ENCODE measurements at places on chromosomes 5 and 9.

GRCh38 chr9:130963916-130964315, 24.9 kb upstream of the FIBCD1 start:
- DNase-seq: no peak

GRCh38 chr9:137411645-137412380, 11.1 kb downstream of the EXD3 start:
- DNase-seq: peak; percentile 37

- DNase-seq: no peak
Measured at GRCh38 chr5:138445547-138446271, 6.9 kb downstream of the REEP2 start.

GRCh38 chr5:142095651-142096330, 12.8 kb upstream of the NDFIP1 start:
- no peak for DNase-seq

DNA sequence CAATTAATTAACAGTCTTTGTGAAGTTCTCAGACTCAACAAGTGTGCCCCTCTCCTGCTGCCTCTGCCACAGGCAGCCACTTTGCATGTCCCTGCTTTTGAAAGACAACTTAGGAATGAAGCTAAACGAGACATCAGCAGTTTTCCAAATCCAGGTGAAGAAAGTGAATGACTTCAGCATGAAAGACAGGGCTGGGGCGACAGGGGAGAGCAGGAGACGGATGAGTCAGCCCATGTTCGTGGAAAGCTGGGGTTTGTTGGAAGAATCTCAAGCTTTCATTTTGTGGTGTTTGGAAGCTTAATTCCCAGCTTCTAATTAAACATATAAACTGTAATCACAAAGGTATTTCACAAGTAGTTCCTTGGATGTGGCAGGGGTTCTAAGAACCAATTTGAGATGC, 207.8 kb upstream of the MAP3K1 start:
- no peak for DNase-seq

- DNase-seq: no peak
Measured at GRCh38 chr9:13873203-13873602, 440.7 kb downstream of the NFIB start.

GRCh38 chr9:135106551-135107270, 19.2 kb downstream of the OLFM1 start:
- no peak for DNase-seq

- DNase-seq: no peak
Measured at GRCh38 chr9:36149197-36149596, 12.7 kb downstream of the GLIPR2 start.

DNA sequence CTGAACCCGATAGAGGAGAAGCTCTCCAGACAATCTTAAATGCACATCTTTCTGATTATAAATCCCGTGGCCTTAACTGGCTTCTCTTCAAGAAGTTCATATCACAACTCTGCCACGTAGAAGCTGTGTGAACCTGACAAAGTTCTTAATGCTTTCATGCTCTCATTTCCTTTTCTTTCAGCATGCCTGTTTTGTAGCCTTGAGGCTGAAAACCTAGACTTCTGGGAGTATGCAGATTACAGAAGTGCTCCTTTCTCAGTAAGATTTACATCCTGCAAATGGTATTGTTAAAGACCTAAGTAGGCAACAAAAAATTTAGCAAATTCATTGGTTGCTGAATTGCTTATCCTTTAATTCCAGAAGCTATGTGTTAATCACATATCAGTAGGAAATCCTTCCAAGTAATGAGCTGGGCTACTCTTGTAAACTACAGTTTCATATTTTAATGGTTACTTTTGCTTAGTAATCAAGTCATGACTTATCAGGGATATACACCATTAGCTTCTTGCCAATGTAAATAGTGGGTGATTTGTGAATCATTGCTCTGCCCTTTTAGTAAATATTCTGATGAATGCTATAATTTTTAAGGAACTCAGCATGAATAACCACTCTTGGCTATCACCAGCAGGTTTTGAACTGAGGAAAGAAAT, 334.7 kb downstream of the FBXL7 start:
- DNase-seq: no peak

DNA sequence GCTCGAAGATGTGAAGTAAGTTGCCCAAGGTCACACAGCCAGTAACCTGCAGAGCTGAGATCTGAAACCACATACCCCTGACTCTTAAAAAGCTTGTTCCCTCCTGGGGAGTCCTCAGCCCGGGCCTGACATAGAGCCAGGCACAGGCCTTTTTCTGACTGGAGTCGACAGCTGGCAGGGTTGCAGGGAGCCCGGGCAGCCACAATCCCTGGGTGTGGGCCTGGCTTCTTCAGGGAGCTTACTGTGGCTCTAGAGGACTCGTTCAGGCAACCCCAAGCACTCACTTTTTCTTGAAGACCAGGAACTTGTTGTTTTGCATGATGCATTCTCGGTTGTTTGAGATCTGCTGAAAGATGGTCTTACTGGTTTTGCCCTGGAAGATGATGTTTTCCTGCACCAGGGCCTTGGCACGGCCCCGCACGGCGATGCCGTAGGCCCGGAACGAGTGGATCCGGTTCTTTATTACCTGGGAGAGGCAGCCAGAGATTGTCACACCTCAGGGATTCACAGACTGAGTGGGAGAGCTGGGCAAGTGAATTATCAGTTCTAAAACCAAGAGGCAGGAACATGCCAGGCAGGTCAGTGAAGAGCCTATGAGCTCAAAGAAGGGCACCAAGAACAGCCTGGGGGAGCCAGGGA, 30.0 kb downstream of the POLR1E start:
- DNase-seq: no peak

- DNase-seq: no peak
Measured at GRCh38 chr5:129884322-129884721, 19.9 kb upstream of the CHSY3 start.

GRCh38 chr9:105858006-105858690, 163.8 kb downstream of the TMEM38B start:
- no peak for DNase-seq

GRCh38 chr5:120465436-120465961, 1.4 kb downstream of the PRR16 start:
- DNase-seq: no peak

- peak; percentile 91 for DNase-seq
Measured at GRCh38 chr5:112921026-112921832, 798 bp downstream of the REEP5 start.

DNA sequence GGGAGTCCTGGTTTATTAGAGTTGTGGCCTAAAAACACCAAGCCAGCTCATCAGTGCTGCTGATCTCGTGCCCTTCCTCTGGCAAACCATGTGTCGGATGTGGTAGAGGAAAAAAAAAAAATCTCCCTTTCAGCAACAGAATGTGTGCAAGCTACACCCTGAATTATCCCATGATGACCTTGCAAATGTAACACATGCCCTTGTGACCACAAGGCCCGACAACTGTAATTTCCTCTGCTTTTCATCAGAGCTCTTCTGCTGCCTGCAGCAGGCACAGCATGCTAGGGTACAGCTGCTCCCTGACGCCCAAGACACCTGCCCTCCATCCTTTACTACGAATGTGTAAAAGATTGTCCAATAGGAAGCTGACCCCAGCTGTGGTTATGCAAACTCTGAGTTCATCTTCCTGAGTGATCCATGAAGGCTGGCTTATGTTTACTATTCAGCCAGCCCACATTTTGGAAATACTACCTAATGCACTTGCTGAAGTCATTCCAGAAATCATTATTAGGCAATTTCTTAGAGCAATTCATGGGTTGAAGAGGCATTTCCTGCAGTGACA, 14.6 kb upstream of the BNC2 start:
- no peak for DNase-seq

- DNase-seq: peak; percentile 78
Measured at GRCh38 chr9:126474206-126474765, 139.4 kb upstream of the LMX1B start.

DNA sequence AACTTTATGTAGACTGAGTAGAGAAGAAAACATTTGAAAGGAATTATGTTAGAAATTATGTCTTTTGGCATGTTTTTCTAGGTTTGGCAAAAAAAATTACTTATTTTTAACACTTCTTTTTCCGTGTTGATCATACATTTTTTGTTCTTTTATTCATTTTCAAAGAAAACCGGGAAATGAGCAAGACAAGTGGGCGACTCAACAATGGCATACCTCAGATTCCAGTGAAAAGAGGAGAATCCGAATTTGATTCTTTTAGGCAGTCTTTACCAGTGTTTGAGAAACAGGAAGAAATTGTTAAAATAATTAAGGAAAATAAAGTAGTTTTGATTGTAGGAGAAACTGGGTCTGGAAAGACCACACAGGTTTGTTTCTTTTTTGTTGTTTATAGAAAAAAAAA, 12.9 kb downstream of the YTHDC2 start:
- DNase-seq: no peak

- DNase-seq: no peak
Measured at GRCh38 chr5:122907276-122907675, 61.9 kb downstream of the SNX24 start.

- DNase-seq: no peak
Measured at GRCh38 chr5:135591277-135591676, 12.5 kb upstream of the CXCL14 start.

GRCh38 chr5:141787376-141787775, 90.8 kb downstream of the PCDH1 start:
- DNase-seq: no peak

DNA sequence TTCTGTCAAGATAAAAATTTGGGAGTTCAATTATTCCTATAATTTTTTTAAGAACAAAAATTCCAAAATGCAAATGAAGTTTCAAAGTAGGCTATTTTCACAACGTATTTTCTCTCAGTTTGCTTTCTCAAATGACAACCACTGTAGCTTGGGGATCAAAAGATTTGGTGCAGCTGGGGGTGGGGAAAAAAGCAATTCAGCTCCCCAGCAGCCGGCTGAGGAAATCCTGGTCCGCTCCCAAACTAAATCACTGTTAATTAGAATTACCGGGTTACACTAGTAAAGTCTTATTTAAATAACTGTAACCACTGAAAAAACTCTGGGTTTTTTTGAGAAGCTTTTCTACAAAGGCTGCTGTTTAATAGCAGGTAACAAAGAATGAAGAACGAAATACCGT, 5.7 kb downstream of the NR6A1 start:
- DNase-seq: no peak

DNA sequence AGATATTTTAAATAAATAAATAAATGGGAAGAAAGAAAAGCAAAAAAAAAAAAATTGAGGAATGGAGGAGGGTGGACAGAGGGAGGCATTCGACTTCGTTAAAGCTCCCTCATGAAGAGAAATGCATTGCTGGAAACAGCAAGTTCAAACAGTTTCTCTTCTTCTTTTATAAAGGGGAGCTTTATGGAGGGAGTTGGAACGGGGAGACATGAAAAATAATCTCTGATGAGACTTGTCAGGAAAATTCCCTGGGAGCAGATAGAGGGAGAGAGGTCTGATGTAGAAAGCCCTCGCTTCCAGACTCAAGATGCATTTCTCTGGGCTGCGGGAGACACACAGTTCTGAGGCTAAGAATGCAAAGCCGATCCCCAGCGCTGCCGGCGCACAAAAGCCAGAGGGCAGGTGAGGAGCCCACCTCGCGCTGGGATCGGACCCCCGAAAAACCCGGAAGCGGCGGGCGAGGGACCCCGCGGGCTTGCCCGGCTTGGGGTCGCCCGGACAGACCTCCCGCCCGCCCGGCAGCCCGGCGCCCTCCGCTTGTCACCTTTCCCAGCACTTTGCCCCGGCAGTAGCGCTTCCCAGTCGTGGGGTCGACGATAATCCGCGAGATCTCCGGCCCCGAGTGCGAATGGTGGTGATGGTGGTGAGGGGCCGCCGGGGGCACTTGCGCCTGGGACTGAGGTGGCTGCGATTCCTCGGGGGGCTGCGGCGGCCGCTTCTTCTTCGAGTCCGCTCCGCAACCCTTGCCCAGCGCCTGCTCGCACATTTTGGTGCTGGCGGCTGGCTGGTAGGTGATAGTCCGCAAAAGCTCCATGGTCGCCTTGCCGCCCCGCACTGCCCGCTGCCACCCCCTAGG, 512 bp downstream of the PLK2 start:
- DNase-seq: peak; percentile 39

DNA sequence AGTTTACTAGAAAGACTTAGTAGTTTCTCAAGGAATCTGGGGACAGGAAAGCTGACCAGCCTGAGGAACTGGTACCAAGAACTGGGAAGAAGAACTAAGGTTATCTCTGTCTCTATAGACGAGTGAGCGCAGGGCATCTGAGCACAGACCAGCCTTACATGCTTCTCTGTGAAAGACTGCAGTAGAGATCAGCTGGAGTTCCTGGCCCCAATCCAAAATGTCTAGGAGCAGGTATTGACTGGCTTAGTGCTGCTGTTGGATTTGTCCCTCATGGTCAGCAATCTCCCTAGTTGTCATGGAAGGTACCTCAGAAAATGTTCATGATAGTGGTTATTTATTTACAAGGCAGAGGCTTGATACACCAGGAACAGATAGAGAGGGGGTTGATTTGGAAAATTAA, 13.3 kb downstream of the NUP214 start:
- DNase-seq: no peak

DNA sequence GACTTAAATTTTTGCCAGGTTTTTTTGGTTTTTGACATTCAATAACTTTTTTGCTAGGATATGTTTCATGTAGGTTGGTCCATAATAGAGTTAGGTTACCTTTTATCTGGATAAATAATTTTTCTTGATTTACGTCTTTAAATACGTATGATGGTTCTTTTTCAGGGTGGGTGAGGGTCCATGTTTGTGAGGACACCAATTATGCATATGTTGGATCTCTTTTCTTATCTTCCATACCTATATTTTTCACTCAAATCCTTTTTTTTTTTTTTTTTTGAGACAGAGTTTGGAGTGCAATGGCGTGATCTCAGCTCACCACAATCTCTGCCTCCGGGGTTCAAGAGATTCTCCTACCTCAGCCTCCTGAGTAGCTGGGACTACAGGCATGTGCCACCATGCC, 17.3 kb upstream of the CDC42SE2 start:
- DNase-seq: no peak

GRCh38 chr9:16642421-16643109, 227.9 kb downstream of the BNC2 start:
- no peak for DNase-seq

- DNase-seq: peak; percentile 2
Measured at GRCh38 chr9:129735546-129735945, 17.3 kb downstream of the PTGES start.

GRCh38 chr9:93189369-93190132, 5.6 kb downstream of the WNK2 start:
- DNase-seq: no peak

DNA sequence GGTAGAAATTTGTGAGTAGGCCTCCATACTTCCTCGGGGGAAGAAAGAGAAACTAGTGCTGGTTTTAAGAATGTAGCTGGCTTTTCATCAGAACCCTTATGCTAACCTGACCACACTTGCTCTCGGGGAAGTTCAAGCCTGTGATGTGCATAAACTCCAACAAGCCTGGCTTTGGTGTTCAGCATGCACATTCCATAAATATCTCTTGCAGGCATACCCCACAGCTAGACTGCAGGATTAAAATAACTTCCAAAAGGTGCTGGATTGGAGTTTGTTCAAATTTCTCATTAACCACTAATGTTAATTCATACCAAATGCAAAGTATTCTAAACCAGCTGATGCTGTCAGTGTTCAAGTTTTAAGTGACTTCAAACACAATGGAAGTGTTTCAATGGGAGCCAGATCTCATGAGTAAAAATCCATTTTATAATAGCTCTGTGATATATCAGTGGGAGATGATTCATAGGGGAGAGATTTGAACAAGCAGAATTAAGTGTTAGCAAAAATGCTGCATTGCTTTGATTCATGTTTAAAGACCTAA, 79.4 kb downstream of the NPR3 start:
- peak; percentile 74 for DNase-seq

GRCh38 chr9:37262410-37262809, 142.0 kb downstream of the ZCCHC7 start:
- DNase-seq: no peak
